Spinal cord (tissue), 10 donors: ENCODE measurements at places on chromosomes 3 and 15. TPM values are rescaled to one million over a fixed set of nuclear protein-coding genes. Genes with fewer than 3 reads are reported as not detected.

GRCh38 chr15:60548101-60548500 lies 69.2 kb upstream of the ICE2 start:
- no peak overlapping the region for H3K27ac ChIP-seq
- no peak overlapping the region for H3K4me3 ChIP-seq
- no peak for DNase-seq
- H3K27me3 ChIP-seq, result no peaks in the 10 kb centered on the region
- H3K4me1 ChIP-seq, result peaks cover 4% of the 10 kb centered on the region
- H3K36me3 ChIP-seq, result no peaks in the 10 kb centered on the region

DNA sequence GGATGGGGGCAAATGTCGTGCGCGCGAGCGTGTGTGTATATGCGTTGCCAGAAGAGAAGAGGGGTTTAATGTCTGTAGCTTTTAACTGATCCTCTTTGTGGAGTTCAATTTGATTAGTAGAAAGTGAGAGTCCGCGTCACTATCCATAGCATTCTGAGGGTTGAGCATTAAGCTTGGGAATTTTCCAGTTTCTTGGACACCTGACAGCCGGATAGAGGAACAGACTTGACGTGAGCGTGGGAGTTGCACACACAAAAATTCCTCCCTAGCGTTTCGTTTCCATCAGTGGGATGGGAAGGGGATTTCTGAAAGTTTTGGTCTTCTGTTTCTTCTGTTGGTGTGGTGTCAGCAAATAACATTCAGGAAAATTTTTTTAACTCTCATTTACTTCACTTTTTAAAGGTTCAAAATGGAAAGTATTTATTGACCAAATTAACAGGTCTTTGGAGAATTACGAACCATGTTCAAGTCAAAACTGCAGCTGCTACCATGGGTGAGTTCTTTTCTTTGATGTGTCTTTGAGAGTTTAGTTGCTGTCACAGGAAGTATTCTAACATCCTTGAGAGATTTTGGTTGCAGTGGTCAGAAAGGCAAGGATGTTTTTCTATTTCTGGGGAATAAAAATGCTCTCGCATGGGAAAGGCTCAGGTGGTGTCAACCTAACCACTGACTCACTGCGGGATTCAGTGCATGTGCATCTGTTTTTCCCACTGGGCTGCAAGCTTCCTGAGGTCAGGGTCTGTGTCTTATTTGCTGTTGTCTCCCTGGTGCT lies 841 bp downstream of the POGLUT1 start:
- H3K4me1 ChIP-seq, result no peaks in the 10 kb centered on the region
- no peaks in the 10 kb centered on the region for H3K27me3 ChIP-seq
- peaks cover 13% of the 10 kb centered on the region for H3K36me3 ChIP-seq
- peak overlapping the region; percentile 83 for H3K27ac ChIP-seq
- peak overlapping the region; percentile 83 for H3K4me3 ChIP-seq

- no peaks in the 10 kb centered on the region for H3K4me1 ChIP-seq
- no peak overlapping the region for H3K4me3 ChIP-seq
- DNase-seq, result no peak
- H3K36me3 ChIP-seq, result no peaks in the 10 kb centered on the region
Observed at GRCh38 chr15:71422530-71423259, 307.4 kb downstream of the THSD4 start.

DNA sequence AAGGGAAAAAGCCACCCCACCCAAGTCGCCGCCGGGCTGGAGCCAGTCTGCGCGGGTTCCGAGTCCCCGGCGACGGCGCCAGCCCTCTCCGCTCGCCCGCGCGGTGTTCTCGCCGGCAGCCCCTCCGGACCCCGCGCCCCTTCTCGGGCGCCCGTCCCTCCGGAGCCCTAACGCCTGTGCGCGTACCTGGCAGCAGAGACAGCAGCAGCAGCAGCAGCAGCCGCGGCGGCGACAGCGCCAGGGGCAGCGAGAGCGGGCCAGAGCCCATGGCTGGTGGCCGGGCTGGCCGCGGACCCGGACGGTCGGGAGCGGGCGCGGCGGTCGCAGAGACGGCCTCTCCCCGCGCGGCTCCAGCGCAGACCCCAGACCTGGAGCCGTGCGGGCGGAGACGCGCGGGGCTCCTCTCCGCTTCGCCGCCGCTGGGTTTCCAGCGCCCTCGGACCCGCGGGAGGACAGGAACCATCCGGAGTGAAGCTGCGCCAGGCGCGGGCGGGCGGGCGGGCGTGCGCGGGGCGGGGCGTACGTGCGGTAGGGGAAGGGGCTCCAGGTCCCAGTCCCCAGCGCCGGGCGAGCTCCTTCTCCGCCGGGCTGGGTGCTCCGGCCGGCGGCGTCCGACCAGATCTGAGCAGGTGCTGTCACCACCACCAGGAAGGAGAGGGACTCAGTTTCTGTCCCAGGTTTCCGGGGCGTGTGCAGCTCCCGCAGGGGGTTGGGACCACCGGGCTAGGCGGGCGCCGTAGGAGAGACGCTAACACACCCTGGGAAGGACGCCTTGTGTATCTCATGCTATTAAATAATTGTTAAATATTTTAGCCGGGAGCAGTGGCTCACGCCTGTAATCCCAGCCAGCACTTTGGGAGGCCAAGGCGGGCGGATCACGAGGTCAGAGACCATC lies at the start of gene CHRNA3:
Gene CHRNA3, minus strand, starts transcription at position 470 of the 895 bp plus-strand sequence. Its CDS starts 202 bp downstream, at position 268.
- H3K27ac ChIP-seq, result no peak within 1 kb of the TSS
- peak within 1 kb of the TSS; percentile 21 for H3K4me3 ChIP-seq
- peaks cover 17% of the 10 kb centered on the region for H3K4me1 ChIP-seq
- no peak for DNase-seq
- H3K36me3 ChIP-seq, result peaks cover 2% of the 10 kb centered on the region

DNA sequence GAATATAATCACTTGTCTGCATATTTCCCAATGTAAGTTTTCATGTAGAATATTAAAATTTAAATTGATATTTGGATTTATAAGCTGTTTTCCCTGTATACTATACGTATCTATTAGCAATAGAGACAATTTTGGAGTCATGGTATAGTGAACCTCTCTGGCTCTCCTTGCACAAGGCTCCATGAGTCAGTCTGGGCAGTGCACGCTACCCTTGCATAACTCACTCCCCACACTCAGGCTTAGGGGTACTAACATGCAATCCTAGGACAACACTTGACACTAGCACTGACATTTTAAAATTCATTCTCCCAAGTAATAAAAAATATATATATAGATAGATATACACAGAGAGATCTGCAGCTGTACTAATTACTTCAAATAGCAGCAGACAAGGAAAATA lies 39.2 kb downstream of the SLC24A1 start:
- H3K36me3 ChIP-seq, result peaks cover 14% of the 10 kb centered on the region
- DNase-seq, result no peak
- no peaks in the 10 kb centered on the region for H3K4me1 ChIP-seq
- H3K4me3 ChIP-seq, result no peak overlapping the region

DNA sequence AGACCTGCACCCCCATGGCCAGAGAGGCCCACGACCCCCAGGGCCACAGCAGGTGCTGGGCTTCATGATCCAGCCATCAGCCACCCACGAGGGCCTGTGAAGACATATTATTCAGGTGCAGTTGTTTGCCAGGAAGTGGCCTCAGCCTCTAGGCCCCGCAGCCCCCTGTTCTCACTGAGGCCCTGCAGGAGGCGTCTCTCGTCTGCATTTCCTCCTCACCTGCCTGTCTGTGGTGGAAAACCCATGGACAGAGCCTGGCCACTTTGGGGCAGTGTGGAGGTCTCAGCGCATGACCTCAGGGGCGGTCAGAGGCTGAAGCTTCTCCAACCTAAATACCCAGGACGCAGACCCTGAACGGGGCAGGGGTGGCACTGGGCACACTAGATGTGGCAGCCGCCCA lies 18.6 kb downstream of the UROC1 start:
- no peak overlapping the region for H3K4me3 ChIP-seq
- no peak for DNase-seq
- no peaks in the 10 kb centered on the region for H3K27me3 ChIP-seq
- H3K4me1 ChIP-seq, result peaks cover 14% of the 10 kb centered on the region

- no peaks in the 10 kb centered on the region for H3K27me3 ChIP-seq
- no peak overlapping the region for H3K4me3 ChIP-seq
- no peaks in the 10 kb centered on the region for H3K36me3 ChIP-seq
- no peaks in the 10 kb centered on the region for H3K4me1 ChIP-seq
Observed at GRCh38 chr3:172464306-172464705, 16.1 kb upstream of the GHSR start.

DNA sequence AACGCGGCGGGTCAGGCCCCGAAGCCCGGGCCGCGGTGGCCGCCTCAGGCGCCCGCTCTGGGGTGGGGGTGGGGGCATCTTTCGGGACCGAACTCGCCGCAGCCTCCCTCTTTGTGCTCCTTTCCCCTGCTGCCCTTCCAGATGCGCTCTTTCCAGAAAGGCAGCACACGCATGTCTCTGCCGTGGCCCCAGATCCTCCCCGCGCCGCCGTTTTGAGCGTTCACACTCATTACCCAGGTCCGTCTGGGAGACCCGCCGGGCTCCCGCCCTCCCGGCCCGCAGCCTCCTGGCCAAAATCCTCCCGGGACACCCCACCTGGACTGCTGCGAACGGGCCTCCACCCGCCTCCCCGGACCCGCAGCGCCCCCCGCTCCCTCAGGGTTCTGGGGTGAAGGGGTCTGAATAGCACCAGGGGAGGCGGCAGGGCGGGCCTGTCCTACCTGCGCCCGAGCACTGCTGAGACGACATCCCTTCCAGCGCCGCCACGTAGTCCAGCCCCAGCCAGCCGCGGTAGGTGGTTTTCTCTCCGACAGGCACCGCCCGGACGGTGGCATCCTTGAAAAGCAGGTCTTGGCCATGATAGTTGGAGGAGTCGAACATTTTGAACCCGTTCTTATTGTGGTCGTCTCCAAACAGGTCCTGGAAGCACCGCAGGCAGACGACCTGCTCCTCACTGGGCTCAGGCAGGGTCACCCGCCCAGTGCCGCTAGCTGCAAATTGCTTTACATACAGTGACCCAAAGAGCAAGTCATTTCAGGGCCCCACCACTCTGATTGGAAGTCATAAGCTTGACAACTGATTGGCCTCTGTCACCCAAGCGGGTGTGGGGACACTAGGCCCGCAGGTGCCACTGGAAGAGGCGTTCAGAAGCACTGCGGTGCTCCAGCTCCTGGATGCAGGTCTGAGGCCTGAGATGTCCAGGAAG lies 25.9 kb downstream of the MELTF start:
- no peak for DNase-seq
- H3K4me3 ChIP-seq, result peak overlapping the region; percentile 54
- peaks cover 23% of the 10 kb centered on the region for H3K4me1 ChIP-seq
- H3K27ac ChIP-seq, result peak overlapping the region; percentile 40
- H3K36me3 ChIP-seq, result peaks cover 10% of the 10 kb centered on the region
- H3K27me3 ChIP-seq, result no peaks in the 10 kb centered on the region

Gene DNAJA4
- total RNA-seq, result 62.1 TPM

Gene CHRFAM7A
- 9.0 TPM for total RNA-seq
